ENCODE measurements at places on chromosomes 11 and 22. TPM values are rescaled to one million over a fixed set of nuclear protein-coding genes. Genes with fewer than 3 reads are reported as not detected.

DNA sequence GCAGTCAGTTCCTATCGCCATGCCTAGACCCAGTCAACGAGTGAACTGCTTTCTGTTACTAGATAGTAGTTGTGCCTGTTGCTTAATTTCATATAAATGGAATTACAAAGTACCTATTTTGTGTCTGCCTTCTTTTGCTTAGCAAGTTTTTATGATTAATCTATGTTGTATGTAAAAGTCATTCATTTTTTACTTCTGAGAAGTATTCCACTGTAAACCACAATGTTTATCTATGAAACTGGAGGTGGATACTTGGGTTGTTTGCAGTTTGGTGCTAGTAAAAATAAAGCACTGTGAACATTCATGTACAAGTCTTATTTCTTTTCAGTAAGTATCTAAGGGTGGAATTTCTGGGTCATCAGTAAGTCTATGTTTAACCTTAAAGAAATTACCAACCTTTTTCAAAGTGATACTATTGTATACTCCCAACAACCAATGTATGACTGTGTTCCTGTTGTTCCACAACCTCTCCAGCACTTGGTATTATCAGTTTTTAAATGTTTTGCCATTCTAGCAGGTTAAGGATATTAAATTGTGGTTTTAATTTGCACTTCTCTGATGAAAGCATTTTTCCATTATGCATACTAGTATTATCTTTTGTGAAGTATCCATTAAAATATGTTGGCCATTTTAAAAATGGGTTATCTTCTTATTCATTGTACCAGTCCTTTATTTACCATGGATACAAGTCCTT is 68.2 kb downstream of the DNAJC24 start:
- no peak for DNase-seq

- DNase-seq, result peak; percentile 81
Measured at GRCh38 chr11:57460022-57460757, at the start of gene RTN4RL2. RTN4RL2 (plus strand) TSS chr11:57460528; CDS start chr11:57460866, 338 bp downstream.

GRCh38 chr11:119888119-119888518 is 159.1 kb upstream of the NECTIN1 start:
- no peak for DNase-seq

- no peak for DNase-seq
Measured at GRCh38 chr11:109695696-109696095, 273.7 kb downstream of the C11orf87 start.

DNA sequence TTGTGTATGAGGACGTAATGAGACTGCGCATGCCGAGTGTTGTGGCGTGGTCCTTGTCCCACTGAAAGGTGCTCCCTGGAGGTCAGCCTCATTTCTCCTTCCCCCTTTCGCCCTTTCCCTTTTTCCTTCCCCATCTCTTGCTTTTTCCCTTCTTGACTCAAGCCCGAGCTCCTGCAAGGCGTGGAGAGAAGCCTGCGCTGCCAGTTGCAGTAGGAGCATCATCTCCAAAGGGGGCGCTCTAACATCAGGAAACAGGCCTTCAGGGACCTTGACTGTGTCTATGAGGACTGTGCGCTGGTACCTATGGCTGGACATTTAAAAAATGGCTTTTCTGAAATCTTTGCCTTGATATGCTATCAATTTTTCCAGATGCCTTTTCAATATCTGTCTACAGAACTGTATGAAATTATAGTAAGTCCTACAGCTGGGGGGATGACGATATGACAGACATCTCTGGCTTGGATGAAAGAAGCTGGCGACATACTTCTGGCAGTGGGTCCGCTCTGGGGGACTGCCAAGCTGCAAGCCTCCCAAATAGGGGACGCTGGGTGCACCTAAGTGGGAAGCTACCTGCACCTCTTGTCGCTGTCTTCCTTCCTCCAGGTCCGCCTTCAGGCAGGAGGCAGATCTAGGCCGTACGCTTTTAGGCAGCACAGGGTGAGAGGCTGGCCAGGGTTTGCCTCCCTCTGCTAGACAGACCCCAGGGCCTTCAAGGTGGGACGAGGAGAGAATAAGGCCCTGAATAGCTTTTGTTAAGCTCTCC is 96.5 kb downstream of the NXPE2 start:
- DNase-seq, result peak; percentile 47

Gene NLRP14
- 0.11 TPM for total RNA-seq

Gene DDIAS
- total RNA-seq, result 23.5 TPM

Gene POU2AF2
- not detected for total RNA-seq

Gene CALCA
- not detected for total RNA-seq
